Activated CD8-positive, alpha-beta memory T cell treated with anti-CD3 and anti-CD28 coated beads for 1 hour (primary cell): ENCODE measurements at places on chromosomes 16 and 17.

GRCh38 chr17:6105649-6106007 is 35.4 kb downstream of the WSCD1 start:
- no peak for DNase-seq

- no peak for DNase-seq
Observed at GRCh38 chr16:4606354-4606753, 8.3 kb downstream of the UBALD1 start.

GRCh38 chr16:22428654-22429053 is 54.2 kb upstream of the CDR2 start:
- DNase-seq = no peak

DNA sequence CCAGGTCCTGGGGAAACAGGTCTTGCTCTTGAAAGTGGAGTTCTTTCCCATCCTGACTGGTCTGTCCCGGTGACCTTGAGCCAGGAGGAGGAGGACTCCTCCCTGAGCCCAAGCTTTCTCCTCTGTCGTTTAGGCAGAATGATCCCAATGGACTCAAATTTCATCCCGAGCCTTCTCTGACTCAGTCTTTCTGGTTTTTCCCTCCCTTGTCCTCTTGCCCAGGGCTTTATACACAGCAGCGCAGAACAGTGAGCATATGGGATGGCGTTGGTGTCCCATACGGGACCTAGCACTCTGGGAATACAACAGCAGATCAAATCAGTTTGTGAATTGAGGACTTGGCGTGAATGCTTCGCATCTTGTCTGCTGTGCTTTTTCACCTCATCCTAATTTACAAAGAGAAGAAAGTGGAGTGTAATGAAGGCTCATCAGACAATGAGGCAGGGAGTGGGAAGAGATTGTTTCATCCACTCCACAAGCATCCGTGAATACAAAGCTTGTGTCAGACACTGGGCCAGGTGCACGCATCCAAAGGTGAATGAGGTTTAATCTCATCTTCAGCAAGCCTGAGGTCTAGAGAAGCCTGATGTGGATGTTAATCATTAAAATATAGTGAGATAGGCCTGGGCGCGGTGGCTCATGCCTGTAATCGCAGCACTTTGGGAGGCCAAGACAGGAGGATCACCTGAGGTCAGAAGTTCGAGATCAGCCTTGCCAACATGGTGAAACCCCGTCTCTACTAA is 1.1 kb upstream of the XYLT1 start:
- DNase-seq = no peak

- no peak for DNase-seq
Observed at GRCh38 chr16:59042301-59042700, 308.2 kb upstream of the GOT2 start.

- DNase-seq = no peak
Observed at GRCh38 chr16:73159296-73159695, 111.4 kb upstream of the ZFHX3 start.

DNA sequence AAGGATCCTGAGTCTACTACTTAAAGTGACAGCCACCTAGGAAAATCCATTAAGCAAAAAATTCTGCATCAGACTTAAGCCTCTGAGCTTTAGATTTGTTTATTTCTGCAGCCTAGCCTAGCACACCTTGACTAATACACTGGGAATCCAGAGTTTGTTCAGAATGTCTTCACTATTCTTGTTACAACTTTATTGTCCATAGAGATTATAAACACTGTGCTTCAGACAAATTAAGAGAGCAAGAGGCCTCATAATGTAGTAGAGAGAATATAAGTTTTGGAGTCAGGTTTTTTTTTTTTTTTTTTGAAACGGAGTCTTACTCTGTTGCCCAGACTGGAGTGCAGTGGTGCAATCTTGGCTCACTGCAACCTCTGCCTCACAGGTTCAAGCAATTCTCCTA is 8.9 kb upstream of the THUMPD1 start:
- DNase-seq = no peak

DNA sequence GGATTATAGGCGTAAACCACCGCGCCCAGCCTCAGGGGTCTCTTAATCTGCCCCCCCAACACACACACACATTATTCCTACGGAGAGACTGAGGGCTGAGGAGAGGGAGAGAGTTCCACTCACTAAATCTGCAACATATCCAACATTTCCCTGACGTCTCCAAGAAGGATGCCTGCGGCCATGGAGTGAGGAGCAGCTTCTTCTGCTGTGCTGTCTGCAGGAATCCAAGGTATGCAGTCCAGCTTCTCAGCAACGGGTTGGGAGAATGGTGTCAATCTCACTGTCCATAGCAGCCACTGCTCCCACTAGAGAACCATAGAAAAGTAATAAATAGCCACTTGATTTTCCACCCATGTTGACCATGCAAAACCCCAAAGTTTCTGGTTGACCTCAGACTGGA is 5.1 kb upstream of the PLXDC1 start:
- no peak for DNase-seq

GRCh38 chr17:67017910-67018309 is 26.4 kb upstream of the CACNG1 start:
- DNase-seq = no peak
